ENCODE measurements at places on chromosomes 12 and 14. TPM values are rescaled to one million over a fixed set of nuclear protein-coding genes. Genes with fewer than 3 reads are reported as not detected.

RAD51AP1 gene
- total RNA-seq = 43.9 TPM

SLC39A5 gene
- total RNA-seq = not detected

NDUFB1 gene
- 88.5 TPM for total RNA-seq

PRIMA1 gene
- not detected for total RNA-seq

SERPINA10 gene
- not detected for total RNA-seq

TEX22 gene
- 3.7 TPM for total RNA-seq

CEBPE gene
- total RNA-seq = not detected

GARIN6 gene
- total RNA-seq = not detected

ZNF385A gene
- 2.6 TPM for total RNA-seq

PLEKHG7 gene
- total RNA-seq = not detected

OR6C2 gene
- total RNA-seq = not detected

TMEM30B gene
- 0.77 TPM for total RNA-seq

TAS2R8 gene
- total RNA-seq = not detected

DPF3 gene
- total RNA-seq = 0.13 TPM

MTERF2 gene
- total RNA-seq = 10.9 TPM

KRT6C gene
- total RNA-seq = not detected

Measured in activated T-helper 17 cell treated with anti-CD3 and anti-CD28 coated beads, Interleukin-2, amount 50 U/mL, for 72 hours (primary cell).